ENCODE measurements at places on chromosomes 5 and 9.

- no peak for DNase-seq
Measured at GRCh38 chr9:18423791-18424531, 50.0 kb upstream of the ADAMTSL1 start.

DNA sequence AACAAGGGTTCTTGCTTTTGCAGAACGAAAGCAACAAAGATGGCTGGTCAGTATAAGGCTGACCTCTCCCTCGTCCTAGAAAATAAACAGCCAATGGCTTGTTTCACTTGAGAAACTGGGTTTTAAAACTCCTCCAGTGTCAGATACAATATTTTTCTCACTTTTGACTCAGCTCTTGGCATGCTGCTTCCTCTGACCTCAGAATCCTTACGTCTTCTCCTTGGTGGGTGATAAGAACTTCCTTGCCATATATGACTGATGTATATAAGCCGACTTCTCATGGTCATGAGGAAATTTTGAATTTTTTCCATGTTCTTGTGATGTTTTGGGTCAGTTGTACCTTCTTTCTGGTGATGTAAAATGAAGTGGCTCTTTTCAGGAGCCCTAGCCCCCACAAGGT lies 3.8 kb downstream of the ZNF618 start:
- DNase-seq = no peak

DNA sequence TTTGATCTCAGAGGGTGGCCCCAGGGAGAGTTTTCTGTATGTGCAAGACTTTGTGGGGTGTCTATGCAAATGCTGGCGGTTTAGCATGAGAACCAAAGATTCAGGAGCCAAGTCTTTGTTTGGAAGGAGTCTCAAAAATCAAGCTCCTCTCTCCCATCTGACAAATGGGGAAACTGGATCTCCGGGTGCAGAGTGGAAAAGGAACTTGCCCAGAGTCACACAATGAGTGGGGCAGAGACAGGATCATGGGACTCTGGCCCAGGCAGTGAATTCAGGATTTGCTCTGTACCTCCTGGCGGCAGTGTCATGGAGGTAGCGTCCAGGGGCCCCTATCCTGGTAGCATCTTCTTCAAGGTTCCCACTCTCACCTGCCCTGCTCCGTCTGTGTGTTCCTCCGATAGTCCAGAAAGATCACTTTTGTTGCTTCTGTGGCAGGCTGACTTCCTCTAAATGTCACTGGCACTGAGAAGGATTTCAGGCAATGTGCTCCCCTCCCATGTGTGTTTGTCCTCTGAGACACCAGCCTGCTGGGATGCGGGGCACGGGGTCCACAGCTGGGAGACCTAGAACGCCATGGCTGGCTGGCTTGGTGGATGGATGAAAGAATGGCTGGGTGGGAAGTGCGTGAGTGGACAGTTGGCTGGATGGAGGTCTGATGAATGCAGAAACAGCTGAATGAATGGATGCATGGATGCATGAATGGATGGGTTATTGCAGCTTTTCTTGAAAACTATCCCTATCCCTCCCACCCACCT lies 3.6 kb downstream of the CCL19 start:
- no peak for DNase-seq

GRCh38 chr5:138354926-138355378 lies 2.5 kb downstream of the KDM3B start:
- DNase-seq = peak; percentile 67

DNA sequence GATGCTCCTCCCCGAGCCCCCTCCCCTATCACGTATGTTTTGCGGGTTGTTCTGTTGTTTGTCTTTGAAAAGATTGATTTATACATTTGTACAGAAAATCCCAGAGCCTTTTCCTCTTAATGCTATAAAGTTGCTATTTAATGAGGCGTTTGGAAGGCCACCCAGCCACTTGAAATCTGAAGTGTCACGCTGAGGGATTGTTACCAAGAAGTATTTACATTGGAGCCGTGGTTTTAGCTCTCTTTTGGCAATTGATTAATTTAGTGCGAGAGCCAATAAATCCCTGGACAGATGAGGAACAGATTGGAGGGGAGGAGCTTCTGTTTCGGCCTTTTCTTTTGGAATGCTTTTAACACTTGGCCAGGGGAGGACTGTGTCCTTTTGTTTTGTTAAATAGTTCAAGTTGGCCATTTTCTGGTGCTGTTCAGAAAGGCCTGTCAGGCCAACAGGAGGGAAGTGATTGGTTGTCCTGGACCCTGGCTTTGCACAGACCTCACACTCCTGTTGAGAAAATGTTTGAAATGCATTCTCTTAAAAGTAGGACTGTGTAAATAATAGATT lies 250.2 kb downstream of the PDZD2 start:
- DNase-seq = no peak

DNA sequence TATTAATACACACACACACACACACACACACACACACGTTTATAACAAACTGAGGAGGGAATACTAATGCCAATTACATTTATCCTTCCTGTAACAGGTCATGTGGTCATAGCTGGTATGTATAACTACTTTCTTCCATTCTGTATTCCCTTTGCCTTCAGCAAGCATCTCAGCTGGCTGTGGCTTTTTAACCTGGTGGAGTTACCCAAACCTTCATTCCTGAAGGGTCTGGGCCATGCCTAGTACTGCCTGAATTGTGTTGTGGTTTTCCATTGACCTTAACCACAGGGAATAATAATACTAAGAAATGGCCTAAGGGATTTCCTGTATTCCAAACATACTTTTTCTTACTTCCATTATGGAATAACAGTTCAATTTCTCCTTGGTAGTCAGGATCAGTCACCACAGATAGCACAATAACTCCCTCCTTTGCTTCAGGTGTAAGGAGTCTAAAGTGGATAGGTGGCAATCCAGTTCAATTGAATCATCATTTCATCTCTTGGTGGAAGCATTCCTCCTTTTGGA lies 222.2 kb upstream of the MEF2C start:
- DNase-seq = no peak

GRCh38 chr5:122882831-122883230 lies 37.4 kb downstream of the SNX24 start:
- DNase-seq = no peak

- no peak for DNase-seq
Measured at GRCh38 chr9:127730262-127730661, 4.8 kb downstream of the TOR2A start.
